ENCODE measurements at places on chromosomes 16 and 17.

DNA sequence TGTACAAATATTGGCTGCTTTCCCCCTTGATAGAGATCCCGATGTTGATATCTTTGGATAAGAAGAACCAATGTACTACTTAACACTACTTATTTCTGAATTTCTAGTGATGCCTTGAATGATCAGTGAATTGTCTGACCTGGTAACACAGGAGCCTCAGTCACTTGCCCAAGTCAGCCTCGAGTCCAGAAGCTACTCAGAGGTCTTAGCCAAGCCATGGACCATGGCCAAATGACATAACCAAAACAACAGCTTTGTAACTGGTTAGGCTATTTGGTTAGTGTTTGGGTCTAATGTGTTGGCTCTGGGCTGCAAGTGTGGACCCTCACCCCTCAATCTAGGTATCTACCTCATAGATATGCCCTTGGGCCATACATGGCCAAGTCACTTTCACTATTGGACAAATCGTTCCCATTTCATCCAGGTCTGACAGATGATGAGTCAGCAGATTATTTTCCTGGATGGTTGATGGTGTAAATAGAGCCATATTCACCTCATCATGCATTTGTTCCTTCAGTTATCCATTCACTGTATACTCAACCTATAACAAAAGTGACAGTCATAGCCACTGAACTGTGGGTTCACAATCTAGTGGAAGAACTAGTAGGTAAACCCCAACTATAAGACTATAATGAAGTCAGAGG lies 3.5 kb downstream of the RBFOX1 start:
- no peak for DNase-seq

DNA sequence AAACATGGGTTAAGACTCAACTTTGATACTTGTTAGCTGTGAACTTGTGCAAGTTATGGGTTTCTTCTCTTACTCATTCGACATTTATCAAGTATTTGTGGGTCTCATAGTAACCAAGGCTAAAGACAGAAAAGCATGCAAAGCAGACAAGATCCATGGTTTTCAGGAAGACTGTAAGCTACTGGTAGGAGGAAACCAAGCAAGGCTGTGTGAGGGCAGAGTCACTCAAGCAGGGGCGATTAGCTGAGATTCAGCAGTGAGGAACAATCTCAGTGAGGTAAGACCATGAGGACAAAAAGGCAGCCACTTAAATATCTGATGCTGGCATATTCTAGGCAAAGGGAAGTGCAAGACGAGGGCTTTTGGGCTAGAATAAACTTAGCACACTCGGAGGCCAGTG lies 29.5 kb downstream of the MBTD1 start:
- DNase-seq: no peak

DNA sequence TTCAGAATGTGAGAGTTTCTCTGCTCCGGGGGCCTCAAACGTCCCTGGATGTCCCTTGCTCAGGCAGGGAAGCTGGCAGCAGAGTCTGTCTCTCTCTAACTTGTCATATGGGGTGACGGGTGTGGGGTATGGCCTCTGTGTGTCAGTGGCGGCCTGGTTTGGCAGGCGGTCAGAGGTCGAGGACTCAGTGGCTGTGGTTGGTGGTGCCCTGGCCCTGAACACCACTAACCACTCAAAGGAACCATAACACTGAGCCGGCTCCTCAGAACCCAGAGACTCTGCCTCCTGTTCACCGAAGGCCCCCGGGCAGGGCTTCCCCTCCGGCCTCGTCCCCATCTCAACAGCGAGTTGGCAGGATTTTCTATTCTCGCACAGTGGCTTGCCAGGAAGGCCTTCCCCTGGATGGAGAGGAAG lies 677 bp downstream of the P2RX1 start:
- DNase-seq: no peak

DNA sequence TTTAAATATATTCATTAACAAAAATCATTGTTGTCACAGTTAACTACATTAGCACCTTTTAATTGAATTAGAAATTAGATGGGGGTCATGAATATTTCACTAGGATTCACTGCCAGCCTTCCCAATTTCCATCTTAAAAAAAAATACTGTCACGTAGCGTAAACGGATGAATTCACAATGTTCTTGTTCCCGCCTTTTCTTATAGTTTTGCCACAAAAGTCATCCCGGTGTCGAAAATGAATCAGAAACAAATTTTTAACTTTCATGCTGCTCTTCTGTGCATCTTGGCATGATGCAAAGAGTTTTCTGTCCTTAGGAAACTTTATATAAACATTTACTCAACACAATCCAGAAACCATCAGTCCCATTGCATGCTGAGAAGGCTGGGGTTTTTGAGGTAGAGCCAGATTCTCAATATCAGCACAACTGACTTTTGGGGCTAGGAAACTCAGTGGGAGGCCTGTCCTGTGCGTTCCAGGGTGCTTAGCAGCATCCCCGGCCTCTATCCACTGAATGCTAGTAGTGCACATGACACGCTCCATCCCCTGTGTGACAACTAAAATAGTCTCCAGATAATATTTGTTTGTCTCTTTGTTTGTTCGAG lies 252.9 kb upstream of the XYLT1 start:
- no peak for DNase-seq

GRCh38 chr17:50421308-50422051 lies 4.5 kb upstream of the ACSF2 start:
- no peak for DNase-seq

DNA sequence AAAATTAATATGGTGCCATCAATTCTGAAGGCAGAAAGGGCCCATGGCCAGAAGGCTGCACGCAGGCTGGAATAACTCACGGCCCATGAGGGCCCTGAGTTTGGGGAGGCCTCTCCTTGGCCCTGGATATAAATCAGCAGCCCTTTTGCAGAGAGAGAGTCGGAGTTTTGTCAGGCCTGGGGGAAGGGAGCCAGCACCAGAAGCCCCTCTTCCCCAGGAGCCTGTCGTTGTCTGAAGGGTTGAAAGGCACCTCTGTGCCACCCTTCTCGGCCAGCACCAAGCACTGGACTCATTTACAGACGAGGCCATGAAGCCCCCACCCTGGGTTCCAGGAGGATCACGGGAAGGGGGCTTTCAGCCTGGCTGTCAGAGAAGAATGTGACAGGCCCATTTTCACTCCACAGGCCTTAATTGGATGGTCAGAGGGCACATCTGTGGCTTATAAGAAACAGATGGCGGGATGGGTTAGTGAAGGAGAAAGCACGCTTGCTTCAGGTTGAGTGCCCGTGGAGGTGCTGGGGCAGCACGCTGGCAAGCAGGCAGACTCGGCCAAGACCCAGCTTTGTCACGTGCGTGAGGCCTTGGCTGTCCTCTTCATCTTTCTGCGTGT lies 140.6 kb downstream of the CLEC16A start:
- no peak for DNase-seq

- DNase-seq: no peak
Observed at GRCh38 chr17:31786796-31787481, 72.1 kb downstream of the COPRS start.

DNA sequence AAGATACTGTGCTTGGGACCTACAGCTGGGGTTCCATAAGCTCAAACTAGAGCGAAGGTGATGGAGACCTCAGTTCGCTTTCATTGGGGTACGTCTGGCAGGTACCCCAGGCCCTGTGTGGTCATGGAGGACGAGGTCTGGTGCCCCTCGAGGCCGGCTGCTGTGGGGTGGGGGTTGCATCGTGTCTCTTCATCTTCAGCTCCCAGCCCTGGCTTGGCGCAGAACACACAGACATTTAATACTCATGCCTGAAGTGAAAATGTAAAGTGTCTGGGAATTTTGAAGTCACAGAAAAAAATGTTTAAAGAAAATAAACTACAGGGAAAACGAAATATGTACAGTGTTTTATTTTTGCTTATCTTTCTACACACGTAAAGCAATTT lies 80.5 kb downstream of the TBC1D16 start:
- DNase-seq: no peak

All from RKO (cell line).